ENCODE measurements at places on chromosomes 2 and 18. TPM values are rescaled to one million over a fixed set of nuclear protein-coding genes. Genes with fewer than 3 reads are reported as not detected.

GRCh38 chr2:41267929-41268659 lies 779.7 kb upstream of the PKDCC start:
- H3K4me3 ChIP-seq = no peak overlapping the region
- H3K27ac ChIP-seq = no peak overlapping the region
- no peaks in the 10 kb centered on the region for H3K36me3 ChIP-seq
- no peak for DNase-seq
- no peaks in the 10 kb centered on the region for H3K4me1 ChIP-seq

DNA sequence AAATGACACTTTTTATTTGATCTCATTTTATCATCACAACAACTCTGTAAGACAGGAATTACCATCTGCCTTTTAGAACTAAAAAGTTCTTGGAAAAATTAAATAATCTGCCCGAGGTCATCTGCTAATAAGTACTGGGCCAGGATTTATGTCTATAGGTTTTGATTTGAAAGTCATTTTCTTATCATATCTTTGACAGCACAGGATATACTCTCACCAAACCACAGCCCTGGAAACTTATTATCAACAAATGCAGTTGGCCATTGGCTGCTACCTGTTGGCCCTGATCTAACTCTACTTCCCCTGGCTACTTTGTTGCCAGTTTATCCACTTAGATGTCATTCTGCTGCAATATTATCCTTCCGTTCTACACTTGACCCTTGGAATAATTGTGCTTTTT lies 354.6 kb downstream of the RAD51AP2 start:
- H3K4me1 ChIP-seq = no peaks in the 10 kb centered on the region
- H3K27ac ChIP-seq = no peak overlapping the region
- no peaks in the 10 kb centered on the region for H3K27me3 ChIP-seq
- no peak for DNase-seq
- H3K36me3 ChIP-seq = no peaks in the 10 kb centered on the region

GRCh38 chr2:70678576-70679143 lies 89.3 kb downstream of the ADD2 start:
- H3K4me1 ChIP-seq = no peaks in the 10 kb centered on the region
- peaks cover 45% of the 10 kb centered on the region for H3K27me3 ChIP-seq
- no peak for DNase-seq
- H3K4me3 ChIP-seq = no peak overlapping the region
- no peak overlapping the region for H3K27ac ChIP-seq
- H3K36me3 ChIP-seq = no peaks in the 10 kb centered on the region

DNA sequence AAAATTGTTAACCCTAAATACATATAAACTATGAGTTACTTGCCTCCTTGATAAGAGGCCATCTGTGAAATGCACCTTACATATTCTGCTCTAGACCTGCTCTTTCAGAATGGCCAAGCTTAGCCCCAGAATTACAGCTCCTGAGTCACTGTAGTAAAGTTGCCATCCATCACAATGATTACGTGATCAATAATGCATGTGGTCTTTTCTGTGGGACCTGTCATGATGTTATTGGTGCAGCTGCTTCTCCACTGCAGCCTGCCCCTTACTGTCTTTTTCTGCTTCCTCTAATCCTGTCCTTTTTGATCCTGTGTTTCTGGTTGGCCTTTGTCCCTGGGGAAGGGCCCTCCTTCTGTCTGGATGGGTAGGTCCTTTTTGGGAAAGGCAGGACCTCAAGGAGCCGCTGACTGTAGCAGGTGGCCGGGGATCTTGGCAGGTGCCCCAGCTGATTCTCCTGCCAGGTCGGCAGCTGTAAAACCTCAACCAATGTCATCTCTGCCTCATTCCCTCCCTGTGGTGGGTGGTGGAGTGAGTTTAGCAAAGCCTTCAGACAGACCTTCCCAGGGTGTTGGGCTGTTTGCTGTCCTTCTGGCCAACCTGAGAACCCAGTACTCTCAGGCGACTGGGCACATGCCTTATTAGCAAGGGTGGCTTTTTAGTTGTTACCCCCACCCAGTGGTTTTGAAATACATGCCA lies 126.2 kb upstream of the EML6 start:
- peaks cover 33% of the 10 kb centered on the region for H3K4me1 ChIP-seq
- H3K27me3 ChIP-seq = peaks cover 2% of the 10 kb centered on the region
- peaks cover 50% of the 10 kb centered on the region for H3K36me3 ChIP-seq
- no peak overlapping the region for H3K4me3 ChIP-seq
- DNase-seq = no peak

DNA sequence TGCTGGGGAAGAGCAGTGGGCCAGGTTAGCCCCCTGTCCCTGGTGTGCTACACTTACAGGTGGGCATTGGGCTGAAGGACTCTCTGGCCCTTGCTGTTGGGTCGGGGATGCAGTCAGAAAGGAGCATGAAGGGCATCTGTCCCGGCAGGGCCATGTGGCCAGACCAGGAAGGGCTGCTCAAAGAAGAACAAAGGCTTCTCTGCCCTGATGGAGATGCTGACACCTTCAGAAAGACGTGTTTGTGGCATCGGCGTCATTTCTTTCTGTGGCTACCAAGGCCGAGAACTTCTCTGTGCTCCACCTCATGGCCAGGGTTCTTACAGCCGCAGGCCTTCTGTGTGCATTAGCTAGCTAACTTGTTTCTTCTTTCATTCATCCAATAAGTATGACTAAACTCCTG lies 239.1 kb downstream of the FAM210A start:
- no peaks in the 10 kb centered on the region for H3K4me1 ChIP-seq
- H3K27ac ChIP-seq = no peak overlapping the region
- H3K4me3 ChIP-seq = no peak overlapping the region
- no peak for DNase-seq
- H3K27me3 ChIP-seq = peaks cover 2% of the 10 kb centered on the region

DNAJC5G gene
- total RNA-seq = not detected

DNA sequence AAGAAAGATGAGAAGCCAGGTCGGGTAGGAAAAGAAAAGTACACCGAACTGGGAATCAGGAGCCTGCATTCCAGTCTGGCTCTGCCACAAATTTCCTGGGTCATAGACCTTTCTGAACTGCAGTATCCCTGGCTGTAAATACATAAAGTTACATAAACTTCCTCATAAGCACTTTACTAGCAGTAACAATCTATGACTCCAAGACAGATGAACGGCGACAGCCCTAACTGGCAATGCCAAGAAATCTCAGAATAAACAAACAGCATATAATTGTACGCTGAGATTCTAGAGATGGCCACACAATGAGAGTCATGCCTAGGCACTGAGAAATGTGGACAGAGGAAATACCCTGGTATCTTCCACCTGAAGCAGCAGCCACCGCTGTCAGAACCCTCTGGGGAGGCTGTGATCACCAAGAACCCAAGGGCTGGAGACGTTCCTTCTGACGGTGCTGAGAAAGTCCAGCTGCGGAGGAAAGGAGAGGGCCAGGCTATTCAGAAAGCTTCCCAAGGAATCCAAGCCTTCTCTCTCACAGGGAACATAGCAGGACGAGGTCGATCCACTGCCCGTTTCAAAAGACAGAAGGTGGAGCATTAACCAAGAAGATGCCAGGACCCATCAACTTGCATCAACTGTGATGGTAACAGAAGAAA lies 89.3 kb upstream of the SLC66A3 start:
- no peak overlapping the region for H3K4me3 ChIP-seq
- no peak for DNase-seq
- no peaks in the 10 kb centered on the region for H3K4me1 ChIP-seq
- peaks cover 5% of the 10 kb centered on the region for H3K36me3 ChIP-seq
- H3K27me3 ChIP-seq = peaks cover 22% of the 10 kb centered on the region

NDC80 gene
- 29.1 TPM for total RNA-seq

GRCh38 chr2:177235855-177236437 lies 23.4 kb downstream of the HNRNPA3 start:
- H3K36me3 ChIP-seq = peaks cover 39% of the 10 kb centered on the region
- no peak for DNase-seq
- peaks cover 60% of the 10 kb centered on the region for H3K4me1 ChIP-seq
- H3K27me3 ChIP-seq = no peaks in the 10 kb centered on the region

TUBA4B gene
- not detected for total RNA-seq

GRCh38 chr2:23605236-23605635 lies 220.3 kb downstream of the KLHL29 start:
- no peak for DNase-seq
- no peak overlapping the region for H3K4me3 ChIP-seq
- no peak overlapping the region for H3K27ac ChIP-seq

FRZB gene
- not detected for total RNA-seq

COL3A1 gene
- 354 TPM for total RNA-seq

GRCh38 chr18:72799106-72799505 lies 68.7 kb downstream of the NETO1 start:
- H3K27me3 ChIP-seq = no peaks in the 10 kb centered on the region
- no peaks in the 10 kb centered on the region for H3K36me3 ChIP-seq
- no peaks in the 10 kb centered on the region for H3K4me1 ChIP-seq
- H3K27ac ChIP-seq = no peak overlapping the region
- H3K4me3 ChIP-seq = no peak overlapping the region

MRPS5 gene
- total RNA-seq = 48.0 TPM

CMPK2 gene
- total RNA-seq = not detected

CCDC74B gene
- 3.7 TPM for total RNA-seq

DNA sequence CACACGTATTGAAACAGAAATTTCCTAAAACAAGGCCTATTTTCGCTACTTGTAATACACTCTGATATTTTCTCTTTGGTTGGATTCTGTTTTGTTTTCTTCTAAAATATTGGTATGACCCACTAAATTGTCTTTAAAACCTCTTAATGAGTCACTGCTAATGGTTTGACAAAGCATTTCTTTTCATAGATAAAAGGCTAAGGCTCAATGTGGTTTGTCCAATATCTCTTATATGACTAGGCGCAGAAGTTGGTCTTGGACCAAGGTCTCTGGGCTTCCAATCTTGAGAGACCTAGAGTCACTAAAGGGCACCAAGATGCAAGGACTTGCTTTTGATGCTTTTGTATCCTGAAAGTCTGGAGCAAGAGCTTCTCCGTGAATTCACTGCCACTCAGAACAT lies 498.2 kb upstream of the TCF4 start:
- H3K36me3 ChIP-seq = no peaks in the 10 kb centered on the region
- no peak overlapping the region for H3K4me3 ChIP-seq
- DNase-seq = peak; percentile 5
- no peak overlapping the region for H3K27ac ChIP-seq

CXCR1 gene
- not detected for total RNA-seq

- no peaks in the 10 kb centered on the region for H3K27me3 ChIP-seq
- H3K27ac ChIP-seq = peak overlapping the region; percentile 93
- no peak overlapping the region for H3K4me3 ChIP-seq
- no peak for DNase-seq
- peaks cover 11% of the 10 kb centered on the region for H3K36me3 ChIP-seq
- H3K4me1 ChIP-seq = peaks cover 94% of the 10 kb centered on the region
Measured at GRCh38 chr2:110104025-110104771, 11.4 kb downstream of the MALL start.

RGPD4 gene
- 0.06 TPM for total RNA-seq

DNA sequence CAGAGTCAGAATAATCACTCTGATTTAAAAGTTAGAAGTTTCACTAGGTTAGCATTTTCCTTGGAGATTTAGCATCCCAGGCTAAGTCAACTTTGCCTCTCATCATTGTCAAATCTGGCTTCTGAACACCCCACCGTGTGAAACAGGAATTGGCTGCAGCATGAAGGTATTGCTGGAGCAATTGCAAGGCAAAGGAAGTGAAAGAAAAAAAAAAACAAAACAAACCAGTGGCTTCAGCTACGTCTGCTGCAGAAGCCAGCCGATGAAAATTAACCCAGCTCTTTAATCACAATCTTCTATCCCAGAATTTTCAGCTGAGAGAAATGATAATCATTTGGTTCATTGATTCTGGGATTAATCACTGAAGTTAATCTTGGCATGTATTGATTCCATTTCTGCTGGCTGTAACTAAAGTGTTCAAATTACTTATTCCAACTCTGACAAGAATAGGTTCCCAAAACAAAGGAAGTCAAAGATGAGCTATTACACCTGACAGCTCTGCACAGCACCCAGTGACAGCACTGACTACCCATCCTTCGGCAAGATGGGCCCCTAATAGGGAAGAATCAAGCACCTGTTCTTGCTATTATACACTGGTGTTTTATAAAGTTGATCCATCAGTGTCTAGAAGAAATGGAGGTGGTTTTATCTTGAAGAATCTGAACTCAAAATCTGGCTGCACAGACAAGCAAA lies 42.7 kb upstream of the REG3G start:
- H3K27me3 ChIP-seq = no peaks in the 10 kb centered on the region
- DNase-seq = no peak
- no peaks in the 10 kb centered on the region for H3K4me1 ChIP-seq
- H3K4me3 ChIP-seq = no peak overlapping the region
- H3K36me3 ChIP-seq = no peaks in the 10 kb centered on the region
- H3K27ac ChIP-seq = no peak overlapping the region

MALT1 gene
- 19.9 TPM for total RNA-seq

GRCh38 chr2:239009589-239009961 lies 161.7 kb downstream of the TWIST2 start:
- peaks cover 15% of the 10 kb centered on the region for H3K4me1 ChIP-seq
- peaks cover 28% of the 10 kb centered on the region for H3K27me3 ChIP-seq
- H3K36me3 ChIP-seq = no peaks in the 10 kb centered on the region
- no peak overlapping the region for H3K27ac ChIP-seq

LYPD6B gene
- total RNA-seq = 19.9 TPM

GRCh38 chr2:71925268-71926088 lies 222.2 kb downstream of the CYP26B1 start:
- DNase-seq = peak; percentile 27
- peaks cover 14% of the 10 kb centered on the region for H3K36me3 ChIP-seq
- peaks cover 5% of the 10 kb centered on the region for H3K27me3 ChIP-seq
- H3K27ac ChIP-seq = no peak overlapping the region

DNA sequence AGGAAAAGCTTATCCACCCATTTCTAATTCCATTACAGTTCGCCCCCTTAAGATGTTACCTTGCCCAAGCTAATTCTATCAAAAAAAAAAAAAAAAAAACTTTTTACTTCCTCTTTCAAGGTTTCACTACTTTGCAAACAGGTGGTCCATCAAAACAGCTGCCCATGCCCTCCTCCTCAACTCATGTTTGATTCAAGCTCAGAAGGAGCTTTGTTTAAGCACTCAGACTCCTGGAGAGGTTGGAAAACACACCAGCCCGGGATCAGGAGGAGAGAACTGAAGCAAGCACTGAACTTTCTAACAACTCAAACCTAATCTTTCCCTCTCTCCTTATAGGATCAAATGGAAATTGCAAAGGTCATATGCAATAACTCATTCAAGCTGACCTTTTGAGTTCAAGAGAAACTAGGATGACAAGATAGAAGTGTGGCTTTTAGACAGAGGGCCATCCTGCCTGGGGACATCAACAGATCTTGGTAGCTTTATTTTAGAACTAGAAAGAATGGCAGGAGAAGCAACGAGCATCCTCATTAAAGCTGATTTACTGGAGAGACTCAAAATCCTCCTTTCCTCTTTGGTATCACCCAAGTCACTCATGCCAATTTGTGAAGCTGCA lies 28.3 kb upstream of the FZD7 start:
- H3K36me3 ChIP-seq = no peaks in the 10 kb centered on the region
- no peak overlapping the region for H3K4me3 ChIP-seq
- H3K27me3 ChIP-seq = no peaks in the 10 kb centered on the region
- H3K27ac ChIP-seq = no peak overlapping the region

IL1F10 gene
- total RNA-seq = not detected

UGT1A8 gene
- not detected for total RNA-seq

GALNT5 gene
- 46.3 TPM for total RNA-seq
